OCI-M1 (cell line): ENCODE measurements at places on chromosomes 12 and 14.

- no peak for DNase-seq
Observed at GRCh38 chr12:120130011-120130410, 13.5 kb upstream of the RAB35 start.

GRCh38 chr14:65131301-65131701 is 29.0 kb upstream of the MAX start:
- peak; percentile 6 for DNase-seq

DNA sequence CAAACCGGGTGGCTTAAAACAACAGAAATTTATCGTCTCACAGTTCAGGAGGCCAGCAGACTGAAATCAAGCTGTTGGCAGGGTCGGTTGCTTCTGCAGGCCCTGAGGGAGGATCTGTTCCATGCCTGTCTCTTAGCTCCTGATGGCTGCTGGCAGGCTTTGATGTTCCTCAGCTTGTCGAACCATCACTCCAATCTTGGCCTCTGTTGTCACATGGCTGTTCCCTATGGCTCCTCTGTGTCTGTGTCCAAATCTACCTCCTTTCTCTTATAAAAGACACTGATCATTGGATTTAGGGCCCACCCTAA is 14.0 kb downstream of the NFATC4 start:
- DNase-seq, result no peak

DNA sequence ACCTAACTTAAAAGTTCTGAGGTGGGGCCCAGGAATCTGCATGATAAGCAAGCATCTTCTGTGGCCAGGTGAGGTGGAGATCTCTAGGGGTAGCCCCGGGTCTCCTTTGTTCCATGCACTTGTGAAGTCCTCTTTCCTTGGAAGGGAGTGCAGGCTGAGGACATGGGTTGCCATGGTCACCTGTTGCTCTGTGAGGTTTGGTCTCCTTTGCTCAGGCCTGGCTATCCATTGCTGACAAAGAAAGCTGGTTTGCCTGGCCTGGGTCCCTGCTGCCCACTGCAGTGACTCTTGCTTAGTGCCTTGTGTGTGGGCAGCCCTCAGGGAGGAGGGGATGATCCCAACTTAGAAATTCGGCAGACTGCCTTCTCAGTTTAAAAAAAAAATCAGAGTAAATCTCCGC is 11.1 kb downstream of the NRXN3 start:
- DNase-seq, result no peak

DNA sequence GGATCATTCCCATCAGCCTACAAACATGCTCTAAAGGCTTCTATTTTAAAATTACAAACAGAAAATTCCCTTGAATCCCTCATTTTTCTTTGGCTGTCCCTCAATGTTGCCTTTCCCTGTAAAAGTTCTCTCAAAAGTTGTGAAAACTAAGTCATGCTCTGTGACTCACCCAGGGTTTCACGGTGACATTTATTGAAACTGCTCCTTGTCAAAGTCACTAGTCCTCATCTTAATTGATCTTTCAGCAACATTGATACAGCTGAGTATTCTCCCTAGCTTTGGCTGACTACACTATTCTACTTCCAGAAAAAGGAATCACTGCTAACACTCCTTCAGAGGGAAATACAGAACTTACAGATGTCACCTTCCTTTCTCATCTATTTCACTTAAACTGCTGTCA is 65.7 kb downstream of the ASCL4 start:
- no peak for DNase-seq

GRCh38 chr12:111379942-111380554 is 11.2 kb upstream of the PHETA1 start:
- no peak for DNase-seq

- DNase-seq, result no peak
Observed at GRCh38 chr14:52868911-52869618, 77.7 kb upstream of the GNPNAT1 start.

- DNase-seq, result peak; percentile 75
Observed at GRCh38 chr14:28373721-28374120, 392.9 kb upstream of the FOXG1 start.

GRCh38 chr12:127539226-127539858 is 727.6 kb upstream of the TMEM132C start:
- no peak for DNase-seq

DNA sequence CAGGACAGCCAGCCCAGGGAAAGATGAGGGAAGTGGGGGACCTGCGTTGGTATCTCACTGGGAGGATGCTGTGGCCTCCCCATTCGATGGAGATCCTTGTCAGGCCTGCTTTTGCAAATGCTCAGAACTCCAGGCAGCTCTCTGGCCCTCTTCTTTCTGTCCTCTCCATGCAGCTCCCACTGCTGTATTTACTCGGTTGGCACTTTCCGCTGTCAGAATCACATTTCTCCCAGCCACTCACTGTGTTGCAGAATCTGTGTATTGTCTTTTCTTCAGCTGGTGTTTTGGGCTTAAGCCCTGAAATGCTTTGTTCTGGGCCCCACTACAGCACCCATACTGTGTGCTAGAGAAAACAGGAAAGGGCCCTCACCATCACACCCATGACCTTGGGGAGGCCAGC is 401.1 kb downstream of the RGS6 start:
- DNase-seq, result no peak

- no peak for DNase-seq
Observed at GRCh38 chr12:5166976-5167375, 123.3 kb downstream of the KCNA5 start.

- DNase-seq, result no peak
Observed at GRCh38 chr14:100612986-100613385, 25.8 kb upstream of the BEGAIN start.

DNA sequence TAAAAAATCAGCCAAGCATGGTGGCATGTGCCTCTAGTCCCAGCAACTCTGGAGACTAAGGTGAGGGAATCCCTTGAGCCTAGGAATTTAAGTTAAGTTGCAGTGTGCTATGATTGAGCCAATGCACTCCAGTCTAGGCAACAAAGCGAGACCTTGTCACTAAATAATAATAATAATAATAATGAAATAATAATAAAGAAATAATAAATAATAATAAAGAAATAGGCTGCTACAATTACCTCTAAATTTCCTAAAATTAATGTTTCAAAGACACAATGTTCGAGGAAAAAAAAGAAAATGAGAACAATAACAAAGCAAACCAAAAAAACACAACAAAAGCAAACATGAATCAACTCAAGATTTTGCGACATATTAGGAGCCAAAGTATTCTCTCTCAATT is 29.7 kb downstream of the RALGAPA1 start:
- DNase-seq, result no peak

- DNase-seq, result no peak
Observed at GRCh38 chr14:96126783-96127271, 77.8 kb upstream of the BDKRB2 start.

- DNase-seq, result peak; percentile 51
Observed at GRCh38 chr14:35861204-35861868, 35.2 kb downstream of the BRMS1L start.
